ENCODE measurements at places on chromosomes 1 and 21.

DNA sequence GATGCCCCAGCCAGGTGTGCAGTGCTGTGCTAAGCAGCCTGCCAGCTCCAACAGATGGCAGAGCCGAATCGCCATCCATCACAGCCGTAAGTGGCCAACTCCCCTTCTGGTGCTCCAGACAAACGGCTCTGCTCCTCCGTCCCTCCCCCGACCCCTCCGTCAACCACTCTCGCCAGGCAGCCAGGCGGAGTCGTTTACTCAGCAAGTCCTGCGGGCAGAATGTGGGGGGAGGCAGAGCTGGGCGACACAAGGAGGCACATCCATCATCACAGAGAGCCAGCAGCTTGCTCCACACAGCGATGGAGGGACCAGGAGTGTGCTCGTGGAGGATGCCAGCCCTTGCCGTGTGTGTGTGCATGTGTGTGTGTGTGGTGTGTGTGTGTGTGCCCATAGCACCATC lies 206.6 kb upstream of the GRIK3 start:
- no peak for DNase-seq

GRCh38 chr1:233183226-233184020 lies 112.1 kb downstream of the PCNX2 start:
- no peak for DNase-seq

GRCh38 chr1:6143395-6143794 lies 36.7 kb downstream of the CHD5 start:
- no peak for DNase-seq

- DNase-seq = no peak
Observed at GRCh38 chr1:213689260-213689659, 298.5 kb upstream of the PROX1 start.

DNA sequence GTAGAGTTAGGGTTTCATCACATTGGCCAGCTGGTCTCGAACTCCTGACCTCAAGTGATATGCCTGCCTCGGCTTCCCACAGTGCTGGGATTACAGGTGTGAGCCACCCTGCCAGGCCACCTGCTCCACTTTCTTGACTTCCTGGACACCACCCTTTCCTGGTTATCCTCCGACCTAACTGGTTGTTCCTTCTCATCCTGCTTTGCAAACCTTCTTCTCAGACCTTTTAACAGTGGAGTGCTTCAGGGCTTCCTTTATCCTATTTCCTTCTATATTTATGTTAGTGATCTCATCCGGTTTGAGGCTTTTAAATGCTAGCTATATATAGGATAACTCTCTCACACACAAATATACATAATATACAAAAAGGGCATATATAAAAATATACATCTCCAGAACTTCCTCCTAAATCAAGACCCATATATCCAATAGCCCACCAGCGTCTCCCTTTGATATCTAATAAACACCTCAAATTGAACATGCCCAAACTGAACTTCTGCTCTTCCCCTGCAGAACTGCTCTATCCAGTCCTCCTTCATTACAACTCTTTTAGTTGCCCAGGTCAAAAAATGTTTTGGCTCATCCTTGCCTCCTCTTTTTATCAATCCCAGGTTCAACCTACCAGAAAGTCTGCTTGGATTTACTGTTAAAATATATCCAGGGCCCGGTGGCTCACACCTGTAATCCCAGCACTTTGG lies 19.5 kb upstream of the UQCRHL start:
- no peak for DNase-seq

DNA sequence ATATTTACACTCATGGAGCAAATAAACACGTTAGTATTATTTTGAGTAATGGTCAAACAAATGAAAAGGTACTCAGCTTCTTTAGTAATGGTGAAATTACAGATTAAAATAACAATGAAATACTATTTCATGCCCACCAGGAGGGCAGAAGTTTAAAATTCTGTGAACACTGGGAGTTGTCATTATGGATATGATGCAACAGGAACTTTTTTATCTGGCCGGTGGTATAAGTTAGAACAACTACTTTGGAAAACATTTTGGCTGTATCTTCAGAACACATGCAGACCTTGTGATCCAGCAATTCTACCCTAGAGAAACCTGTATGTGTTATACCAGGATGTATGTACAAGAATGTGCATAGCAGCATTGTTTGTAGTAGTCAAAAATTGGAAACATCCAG lies 23.2 kb upstream of the PPP1R8 start:
- no peak for DNase-seq

DNA sequence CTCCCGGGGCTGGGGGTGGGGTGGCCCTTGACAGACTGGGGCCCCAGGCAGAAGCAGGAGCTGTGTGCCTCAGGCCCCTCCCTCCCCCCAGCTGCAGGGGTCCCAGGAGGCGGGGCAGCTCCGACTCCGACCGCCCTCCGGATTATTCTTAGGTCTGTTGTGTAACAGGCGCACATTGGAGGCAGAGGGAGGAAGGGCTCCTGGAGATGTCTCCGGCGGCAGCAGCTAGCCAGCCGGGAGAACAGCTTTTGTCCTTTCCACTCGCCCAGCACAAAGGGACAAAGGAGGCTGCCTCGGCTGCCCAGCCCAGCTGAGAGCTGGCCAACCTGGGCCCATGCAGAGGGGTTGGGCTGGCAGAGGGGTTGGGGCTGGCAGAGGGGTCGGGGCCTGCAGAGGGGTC lies 29.7 kb upstream of the PLCH2 start:
- DNase-seq = no peak

DNA sequence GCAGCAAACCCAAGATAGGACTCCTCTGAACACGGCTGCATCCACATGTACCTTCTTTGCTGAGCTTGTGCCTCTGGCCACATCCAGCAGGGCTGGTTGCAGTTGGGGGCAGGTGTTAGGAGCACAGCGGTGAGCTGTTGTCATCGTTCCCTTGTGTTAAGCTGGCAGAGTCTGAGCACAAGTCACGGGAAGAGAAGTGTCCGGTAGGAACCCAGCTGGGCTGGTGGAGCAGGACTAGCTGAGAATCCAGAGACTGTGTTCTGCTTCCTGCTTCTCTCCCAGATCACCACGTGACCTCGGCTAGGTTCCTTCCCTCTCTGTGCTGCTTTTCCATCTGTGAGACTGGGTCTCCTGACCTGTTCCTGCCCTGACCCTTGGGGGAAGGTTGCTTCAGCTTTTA lies 105.1 kb downstream of the PCBP3 start:
- DNase-seq = no peak

- DNase-seq = no peak
Observed at GRCh38 chr1:46096269-46097148, 35.9 kb downstream of the PIK3R3 start.

GRCh38 chr1:6646499-6647148 lies 22.0 kb downstream of the THAP3 start:
- peak; percentile 65 for DNase-seq

DNA sequence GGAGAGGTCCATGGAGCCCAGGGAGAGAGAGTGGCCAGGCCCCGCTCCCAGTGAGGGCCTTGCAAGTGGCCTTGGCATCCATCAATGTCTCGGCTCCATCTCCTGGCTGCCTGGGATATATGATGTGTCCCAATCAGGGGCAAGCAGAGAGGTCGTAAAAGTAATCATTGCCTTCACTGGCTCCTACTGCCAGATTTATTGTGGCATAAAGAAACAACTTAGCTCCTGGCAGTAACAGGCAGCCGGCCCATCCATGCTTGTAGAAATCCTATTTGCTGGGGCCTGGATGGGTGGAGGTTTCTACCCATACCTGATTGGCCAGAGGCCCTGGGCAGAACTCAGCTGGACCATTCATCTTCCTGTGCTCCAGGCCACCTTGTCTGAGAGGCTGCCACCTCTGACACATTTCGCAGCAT lies 272.6 kb downstream of the MATN1 start:
- no peak for DNase-seq

- DNase-seq = no peak
Observed at GRCh38 chr1:152959801-152960451, 10.5 kb upstream of the SPRR4 start.

DNA sequence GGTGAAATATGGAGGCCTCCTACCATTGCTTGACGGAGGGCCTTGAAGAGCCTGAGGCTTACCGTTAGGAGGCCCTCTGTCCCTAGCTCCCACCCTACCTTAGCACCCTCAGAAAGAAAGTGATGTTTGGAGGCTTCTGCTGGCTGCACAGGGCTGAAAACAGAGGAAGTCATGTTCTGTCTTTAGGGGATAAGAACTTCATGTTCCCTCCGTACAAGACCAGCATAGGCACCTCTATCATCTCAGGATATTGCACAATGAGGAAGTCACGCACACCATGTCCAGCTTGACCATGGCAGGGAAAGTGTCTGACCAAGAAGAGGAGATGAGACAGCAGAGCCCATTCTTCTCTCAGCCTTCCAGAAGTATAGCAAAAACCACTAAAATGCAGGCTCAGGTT lies 13.8 kb downstream of the ADORA3 start:
- DNase-seq = no peak

DNA sequence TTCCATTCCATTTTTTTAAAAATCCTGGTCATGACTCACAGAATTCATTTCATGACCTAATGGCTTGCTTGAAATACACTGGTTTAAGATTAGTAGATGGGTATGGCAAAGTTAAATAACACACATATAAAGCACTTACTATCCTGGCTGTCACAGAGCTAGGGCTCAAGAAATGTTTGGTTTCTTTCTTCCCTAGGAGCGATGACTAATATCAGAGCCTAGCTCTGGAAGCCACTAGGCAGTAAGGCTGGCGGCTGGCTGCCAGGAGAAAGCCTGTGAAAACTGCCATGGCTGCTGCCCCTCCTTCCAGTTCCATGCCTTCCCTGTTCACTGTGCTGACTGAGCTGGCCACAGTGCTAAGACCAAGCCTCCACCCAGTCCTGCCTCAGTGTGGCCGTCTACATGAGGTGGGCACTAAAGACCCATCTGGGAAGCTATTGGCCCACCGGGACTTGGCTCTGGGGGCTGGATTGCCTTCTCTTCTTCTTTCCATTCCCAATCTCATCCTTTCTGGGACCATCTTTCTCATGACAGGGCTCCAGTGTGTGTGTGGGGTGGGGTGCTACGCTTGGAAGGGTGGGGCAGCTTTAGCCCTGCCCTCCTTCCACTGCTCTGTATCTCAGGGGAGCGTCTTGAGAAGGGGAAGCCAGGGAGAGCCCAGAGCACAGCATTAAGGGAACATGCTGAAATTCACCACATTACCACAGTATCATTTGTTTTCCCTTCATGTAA lies 10.8 kb upstream of the ASCL5 start:
- DNase-seq = no peak

GRCh38 chr21:43371786-43372185 lies 55.1 kb downstream of the SIK1 start:
- no peak for DNase-seq

GRCh38 chr21:28454564-28455252 lies 538.0 kb downstream of the LTN1 start:
- no peak for DNase-seq

DNA sequence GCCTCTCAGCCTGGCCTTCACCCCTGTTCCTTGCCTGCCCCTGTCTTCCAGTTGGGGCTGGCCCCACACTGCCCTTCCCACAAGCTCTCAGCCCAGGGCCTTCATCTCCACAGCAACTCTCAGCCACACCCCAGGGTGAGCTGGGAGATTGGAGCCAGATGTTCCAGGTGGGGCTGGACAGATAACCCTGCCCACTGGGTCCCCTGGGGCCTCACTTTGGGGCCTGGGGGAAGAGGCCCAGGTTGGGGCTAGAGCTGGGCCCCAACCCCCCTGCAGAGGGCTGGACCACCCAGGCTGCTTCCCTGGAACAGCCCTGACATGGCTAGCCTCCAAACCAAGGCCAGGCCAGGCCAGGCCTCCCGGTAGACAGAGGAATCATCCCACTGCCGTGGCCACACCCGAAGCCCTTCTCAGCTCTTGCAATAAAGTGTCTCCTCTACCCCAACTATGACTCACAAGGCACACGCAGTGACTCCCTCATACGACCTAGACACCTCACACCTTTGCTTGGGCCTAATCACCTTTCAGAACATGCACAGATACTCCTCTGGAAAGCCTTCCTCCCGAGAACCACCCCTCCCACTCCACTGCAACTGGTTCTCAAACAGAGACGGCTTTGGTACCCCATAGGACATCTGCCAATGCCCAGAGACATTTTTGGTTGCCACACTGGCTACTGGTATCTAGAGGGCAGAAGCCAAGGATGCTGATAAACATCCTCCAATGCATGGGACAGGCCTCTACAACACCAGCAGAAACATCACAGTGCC lies 22.2 kb downstream of the SLC2A1 start:
- DNase-seq = peak; percentile 47

DNA sequence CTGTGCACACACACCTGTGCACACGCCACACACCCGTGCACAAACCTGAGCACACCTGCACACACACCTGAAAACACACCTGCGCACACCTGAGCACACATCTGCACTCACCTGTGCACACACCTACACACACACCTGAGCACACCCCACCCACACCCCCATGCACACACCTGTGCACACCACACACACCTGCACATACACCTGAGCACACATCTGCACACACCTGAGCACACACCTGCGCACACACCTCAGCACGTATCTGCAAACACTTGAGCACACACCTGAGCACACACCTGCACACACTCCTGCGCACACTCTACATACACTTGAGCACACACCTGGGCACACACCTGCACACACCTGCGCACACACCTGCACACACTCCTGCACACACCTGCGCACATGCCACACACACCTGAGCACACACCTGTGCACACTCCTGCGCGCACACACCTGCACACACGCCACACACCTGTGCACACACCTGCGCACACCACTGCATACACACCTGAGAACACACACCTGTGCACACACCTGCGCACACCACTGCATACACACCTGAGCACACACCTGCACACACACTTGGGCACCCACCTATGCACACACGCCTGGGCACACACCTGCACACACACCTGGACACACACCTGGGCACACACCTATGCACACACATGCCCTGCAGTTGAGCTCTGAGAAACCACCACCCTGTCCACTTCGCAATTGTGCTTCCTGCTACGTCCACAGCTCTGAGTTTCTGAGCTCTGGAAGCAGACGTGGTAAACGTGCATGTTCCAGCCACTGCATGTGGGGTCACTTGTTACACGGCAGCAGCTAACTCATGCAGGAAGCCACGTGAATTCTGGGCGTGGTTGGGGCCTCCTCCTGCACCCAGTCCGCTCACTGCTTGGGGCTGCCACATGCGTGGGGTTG lies 8.0 kb upstream of the C1orf159 start:
- no peak for DNase-seq

DNA sequence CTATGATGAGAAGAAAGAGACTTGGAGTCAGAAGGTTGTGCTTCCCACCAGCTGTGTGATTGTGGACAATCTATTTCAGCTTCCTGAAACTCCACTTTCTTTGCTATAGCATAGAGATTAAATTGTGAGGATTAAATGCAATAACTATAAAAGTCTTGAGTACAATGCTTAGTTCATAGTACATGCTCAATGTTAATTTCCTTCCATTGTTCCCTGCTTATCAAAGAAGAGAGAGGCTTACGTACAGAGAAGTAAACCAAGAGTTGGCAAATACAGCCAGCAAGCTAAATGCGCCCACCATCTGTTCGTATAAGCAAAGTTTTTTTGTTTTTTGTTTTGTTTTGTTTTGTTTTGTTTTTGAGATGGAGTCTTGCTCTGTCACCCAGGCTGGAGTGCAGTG lies 317.9 kb upstream of the NFIA start:
- no peak for DNase-seq

DNA sequence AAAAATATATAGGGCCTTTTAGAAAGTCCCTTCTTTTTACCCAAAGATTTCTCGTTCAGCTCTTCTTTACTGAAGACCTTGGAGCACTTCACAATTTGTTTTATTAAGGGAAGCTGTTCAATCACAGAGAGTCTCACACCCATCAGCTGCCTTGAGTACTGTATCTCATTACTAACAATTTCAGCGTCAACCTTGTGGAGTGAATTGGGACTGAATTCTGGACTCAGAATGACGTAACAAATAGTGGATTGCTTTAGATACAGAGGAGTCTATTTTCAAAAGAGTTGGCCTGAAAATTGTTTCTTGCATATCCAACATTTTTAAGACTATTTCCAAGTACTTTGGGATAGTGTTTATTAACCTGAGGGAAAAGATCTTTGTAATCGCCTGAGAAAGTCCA lies 7.9 kb downstream of the MAP10 start:
- no peak for DNase-seq
